ENCODE measurements at places on chromosomes 1 and 21. TPM values are rescaled to one million over a fixed set of nuclear protein-coding genes. Genes with fewer than 3 reads are reported as not detected.

- H3K36me3 ChIP-seq: no peaks in the 10 kb centered on the region
- DNase-seq: no peak
- H3K4me1 ChIP-seq: peaks cover 37% of the 10 kb centered on the region
- no peak overlapping the region for H3K4me3 ChIP-seq
Measured at GRCh38 chr1:2532485-2533160, 2.6 kb upstream of the HES5 start.

The SNX27 gene
- total RNA-seq: 48.6 TPM

DNA sequence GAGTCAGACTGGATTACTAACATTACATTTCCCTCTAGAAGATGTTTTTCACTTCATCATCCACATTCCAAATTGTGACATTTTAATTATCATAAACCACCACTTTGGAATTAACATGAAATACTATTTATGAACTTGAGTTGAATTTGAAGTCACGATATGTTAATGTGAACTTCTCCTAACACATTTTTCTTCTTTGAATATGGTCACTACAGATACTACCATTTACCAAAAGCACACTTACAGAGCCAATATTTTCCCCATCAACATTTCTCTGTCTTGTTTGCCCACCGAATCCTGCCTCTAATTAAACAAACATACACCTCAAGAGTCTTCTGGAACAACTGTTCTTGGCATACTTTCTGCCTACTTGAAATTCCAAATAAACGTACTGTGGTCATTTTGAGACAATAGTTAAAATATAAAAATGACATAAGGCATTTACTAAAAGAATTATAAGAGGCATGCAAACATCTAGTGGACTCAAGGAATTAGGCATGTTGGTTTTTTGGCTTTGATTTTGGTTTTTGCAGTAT lies 177.4 kb downstream of the AKT3 start:
- no peaks in the 10 kb centered on the region for H3K27me3 ChIP-seq
- DNase-seq: no peak
- H3K4me1 ChIP-seq: no peaks in the 10 kb centered on the region
- no peak overlapping the region for H3K4me3 ChIP-seq
- no peak overlapping the region for H3K27ac ChIP-seq
- no peaks in the 10 kb centered on the region for H3K36me3 ChIP-seq

The AKR7A3 gene
- total RNA-seq: 0.13 TPM

- no peak overlapping the region for H3K4me3 ChIP-seq
- no peaks in the 10 kb centered on the region for H3K36me3 ChIP-seq
- no peak overlapping the region for H3K27ac ChIP-seq
- no peaks in the 10 kb centered on the region for H3K27me3 ChIP-seq
- H3K4me1 ChIP-seq: peaks cover 8% of the 10 kb centered on the region
Measured at GRCh38 chr1:2335721-2336455, 55.5 kb downstream of the MORN1 start.

The TTLL10 gene
- not detected for total RNA-seq

GRCh38 chr1:185154912-185155513 lies 1.7 kb downstream of the TRMT1L start:
- DNase-seq: no peak
- no peaks in the 10 kb centered on the region for H3K27me3 ChIP-seq
- peak overlapping the region; percentile 86 for H3K4me3 ChIP-seq
- peaks cover 7% of the 10 kb centered on the region for H3K36me3 ChIP-seq
- H3K4me1 ChIP-seq: peaks cover 26% of the 10 kb centered on the region
- H3K27ac ChIP-seq: peak overlapping the region; percentile 98

DNA sequence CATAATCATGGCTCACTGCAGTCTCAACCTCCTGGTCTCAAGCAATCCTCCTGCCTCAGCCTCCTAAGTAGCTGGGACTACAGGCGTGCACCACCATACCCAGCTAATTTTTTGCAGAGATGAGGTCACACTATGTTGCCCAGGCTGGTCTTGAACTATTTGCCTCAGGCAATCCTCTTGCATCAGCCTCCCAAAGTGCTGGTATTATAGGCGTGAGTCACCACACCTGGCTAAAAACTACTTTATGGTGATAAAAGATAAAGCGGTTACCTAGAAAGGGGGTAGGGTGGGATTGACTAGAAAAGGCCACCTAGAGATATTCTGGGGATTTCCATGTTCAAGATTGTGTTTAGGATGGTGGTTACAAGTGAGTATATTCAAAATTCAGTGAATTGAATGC lies 5.0 kb downstream of the TSTD1 start:
- DNase-seq: no peak
- H3K27me3 ChIP-seq: no peaks in the 10 kb centered on the region
- no peak overlapping the region for H3K4me3 ChIP-seq

GRCh38 chr1:43796111-43796581 lies 88.8 kb downstream of the ST3GAL3 start:
- DNase-seq: no peak
- H3K27me3 ChIP-seq: no peaks in the 10 kb centered on the region
- H3K4me1 ChIP-seq: no peaks in the 10 kb centered on the region

- DNase-seq: no peak
- H3K4me1 ChIP-seq: no peaks in the 10 kb centered on the region
- H3K27ac ChIP-seq: no peak overlapping the region
- H3K27me3 ChIP-seq: no peaks in the 10 kb centered on the region
Measured at GRCh38 chr1:221759436-221759835, 17.5 kb upstream of the DUSP10 start.

The CELA2A gene
- total RNA-seq: not detected

DNA sequence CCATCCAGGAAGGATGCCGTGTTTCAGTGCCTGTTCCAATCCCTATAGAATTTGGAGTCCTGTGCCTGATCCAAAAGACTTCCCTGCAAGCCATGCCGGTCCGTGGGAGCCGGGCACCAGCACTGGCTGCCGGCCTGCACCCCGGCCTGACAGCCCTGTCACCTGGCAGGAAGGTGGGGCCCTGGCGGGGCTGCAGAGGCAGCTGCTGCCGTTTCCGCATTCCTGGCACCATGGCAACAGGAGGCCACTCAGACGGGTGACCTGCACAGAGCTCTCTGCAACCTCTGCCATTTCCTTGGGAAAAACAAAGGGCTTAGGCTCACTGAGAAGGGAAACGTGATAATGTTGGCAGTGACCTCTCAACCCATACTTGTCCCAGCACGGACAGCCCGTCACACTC lies 63.2 kb upstream of the TMEM51 start:
- H3K27ac ChIP-seq: no peak overlapping the region

- H3K4me3 ChIP-seq: no peak overlapping the region
- no peaks in the 10 kb centered on the region for H3K4me1 ChIP-seq
- peaks cover 24% of the 10 kb centered on the region for H3K27me3 ChIP-seq
- no peaks in the 10 kb centered on the region for H3K36me3 ChIP-seq
- no peak for DNase-seq
Measured at GRCh38 chr1:10918531-10918930, 93.9 kb upstream of the TARDBP start.

GRCh38 chr1:157086299-157086698 lies 13.3 kb downstream of the ETV3L start:
- H3K4me1 ChIP-seq: peaks cover 7% of the 10 kb centered on the region
- DNase-seq: no peak
- H3K36me3 ChIP-seq: no peaks in the 10 kb centered on the region
- no peaks in the 10 kb centered on the region for H3K27me3 ChIP-seq
- no peak overlapping the region for H3K4me3 ChIP-seq
- no peak overlapping the region for H3K27ac ChIP-seq

DNA sequence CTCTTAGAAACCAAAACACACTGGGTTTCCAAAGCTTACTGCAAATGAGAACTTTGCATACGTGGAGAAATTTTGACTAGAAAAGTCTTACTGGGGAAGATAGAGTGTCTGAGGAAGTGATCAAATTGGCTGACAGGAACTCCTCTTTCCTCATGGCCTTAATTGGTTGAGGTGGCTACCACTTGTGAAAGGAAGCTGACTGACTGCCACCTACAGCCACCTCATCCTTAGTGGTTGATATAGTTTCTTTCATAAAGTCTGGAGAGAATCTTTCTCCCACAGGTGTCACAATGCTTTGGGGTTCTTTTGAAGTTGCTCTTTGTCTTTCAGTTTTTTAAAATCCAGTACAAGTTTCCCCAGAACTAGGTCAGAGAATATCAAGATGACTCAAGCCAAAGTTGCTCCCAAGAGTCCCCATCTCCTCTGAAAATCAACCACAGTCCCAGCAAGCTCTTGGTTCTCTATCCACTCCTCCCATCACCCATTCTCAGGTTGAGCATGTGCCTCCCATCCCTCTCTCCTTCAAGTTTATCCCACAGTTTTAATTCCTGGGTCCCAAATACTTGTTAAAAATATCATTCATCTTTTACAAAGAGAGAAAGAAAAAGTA lies 43.3 kb downstream of the GPR88 start:
- H3K27ac ChIP-seq: no peak overlapping the region
- no peak for DNase-seq

- DNase-seq: no peak
- peaks cover 13% of the 10 kb centered on the region for H3K4me1 ChIP-seq
- H3K27ac ChIP-seq: peak overlapping the region; percentile 15
- H3K27me3 ChIP-seq: no peaks in the 10 kb centered on the region
- no peaks in the 10 kb centered on the region for H3K36me3 ChIP-seq
Measured at GRCh38 chr21:44919913-44920693, 596 bp downstream of the ITGB2 start.

- no peak for DNase-seq
- H3K4me1 ChIP-seq: no peaks in the 10 kb centered on the region
- no peaks in the 10 kb centered on the region for H3K36me3 ChIP-seq
Measured at GRCh38 chr1:170823120-170823519, 112.2 kb upstream of the MROH9 start.

- H3K4me1 ChIP-seq: no peaks in the 10 kb centered on the region
- no peak for DNase-seq
- no peak overlapping the region for H3K4me3 ChIP-seq
- H3K36me3 ChIP-seq: no peaks in the 10 kb centered on the region
- H3K27ac ChIP-seq: no peak overlapping the region
Measured at GRCh38 chr1:165288350-165289120, 68.0 kb downstream of the LMX1A start.

The MMP23B gene
- 19.5 TPM for total RNA-seq

DNA sequence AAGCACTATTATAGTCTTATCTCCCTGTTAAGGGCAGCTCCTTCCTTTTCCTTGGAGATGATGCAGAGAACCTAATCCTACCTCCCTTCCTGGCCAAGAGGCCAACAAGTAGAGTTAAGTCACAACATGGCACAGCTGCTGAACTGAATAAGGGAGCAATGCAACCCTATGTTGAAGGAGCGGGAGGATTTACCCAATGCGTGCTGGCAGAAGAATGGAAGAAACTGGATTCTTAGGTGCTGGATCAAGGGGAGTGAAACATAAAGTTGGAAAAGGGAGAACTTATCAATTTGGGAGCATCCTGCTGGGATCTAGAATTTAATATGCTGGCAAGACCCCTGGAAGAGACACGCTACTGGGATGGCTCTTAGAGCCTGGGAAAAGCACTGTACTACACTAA lies 12.0 kb upstream of the HUNK start:
- no peaks in the 10 kb centered on the region for H3K36me3 ChIP-seq
- H3K4me1 ChIP-seq: peaks cover 2% of the 10 kb centered on the region
- peak; percentile 72 for DNase-seq
- no peak overlapping the region for H3K4me3 ChIP-seq
- peaks cover 18% of the 10 kb centered on the region for H3K27me3 ChIP-seq
- H3K27ac ChIP-seq: no peak overlapping the region

The SERPINC1 gene
- total RNA-seq: not detected

The DSCAM gene
- 0.42 TPM for total RNA-seq

The PKP1 gene
- 1.8 TPM for total RNA-seq

DNA sequence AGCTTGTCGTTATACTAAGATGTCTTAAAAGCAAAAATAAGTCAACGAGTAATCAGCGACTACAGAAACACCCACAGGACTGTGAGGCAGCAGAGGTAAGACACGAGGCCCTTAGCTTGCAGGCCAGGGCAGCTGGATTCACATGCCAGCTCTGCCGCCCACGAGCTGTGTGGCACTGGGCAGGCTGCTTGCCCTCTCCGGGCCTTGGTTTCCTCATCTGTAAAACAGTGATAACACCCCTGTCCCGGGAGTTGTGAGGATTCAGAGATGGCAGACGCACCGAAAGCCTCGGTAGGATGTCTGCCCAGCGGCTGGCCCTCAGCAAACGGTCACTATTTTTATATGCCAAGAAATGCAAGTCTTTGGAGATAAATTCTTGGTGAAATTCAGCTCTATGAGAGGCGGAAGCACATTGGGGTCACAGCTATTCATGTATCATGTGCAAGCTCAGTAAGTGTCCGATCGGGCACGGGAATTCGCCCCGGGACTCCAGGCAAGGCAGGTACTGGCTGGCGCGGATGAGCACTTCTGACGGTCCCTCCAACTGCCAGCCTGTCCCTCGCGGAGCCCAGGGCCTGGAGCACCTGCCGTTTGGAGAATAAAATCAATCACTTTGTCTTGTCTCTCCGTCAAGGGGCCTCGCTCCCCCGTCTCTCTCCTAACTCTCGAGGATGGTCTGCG lies 1.1 kb downstream of the C2CD2 start:
- H3K4me1 ChIP-seq: peaks cover 51% of the 10 kb centered on the region
- no peaks in the 10 kb centered on the region for H3K36me3 ChIP-seq
- DNase-seq: no peak
- peak overlapping the region; percentile 80 for H3K27ac ChIP-seq

The PLA2G4A gene
- 3.7 TPM for total RNA-seq

- DNase-seq: no peak
- H3K27me3 ChIP-seq: peaks cover 7% of the 10 kb centered on the region
- H3K36me3 ChIP-seq: peaks cover 47% of the 10 kb centered on the region
Measured at GRCh38 chr21:44850208-44850800, 23.2 kb downstream of the PTTG1IP start.

DNA sequence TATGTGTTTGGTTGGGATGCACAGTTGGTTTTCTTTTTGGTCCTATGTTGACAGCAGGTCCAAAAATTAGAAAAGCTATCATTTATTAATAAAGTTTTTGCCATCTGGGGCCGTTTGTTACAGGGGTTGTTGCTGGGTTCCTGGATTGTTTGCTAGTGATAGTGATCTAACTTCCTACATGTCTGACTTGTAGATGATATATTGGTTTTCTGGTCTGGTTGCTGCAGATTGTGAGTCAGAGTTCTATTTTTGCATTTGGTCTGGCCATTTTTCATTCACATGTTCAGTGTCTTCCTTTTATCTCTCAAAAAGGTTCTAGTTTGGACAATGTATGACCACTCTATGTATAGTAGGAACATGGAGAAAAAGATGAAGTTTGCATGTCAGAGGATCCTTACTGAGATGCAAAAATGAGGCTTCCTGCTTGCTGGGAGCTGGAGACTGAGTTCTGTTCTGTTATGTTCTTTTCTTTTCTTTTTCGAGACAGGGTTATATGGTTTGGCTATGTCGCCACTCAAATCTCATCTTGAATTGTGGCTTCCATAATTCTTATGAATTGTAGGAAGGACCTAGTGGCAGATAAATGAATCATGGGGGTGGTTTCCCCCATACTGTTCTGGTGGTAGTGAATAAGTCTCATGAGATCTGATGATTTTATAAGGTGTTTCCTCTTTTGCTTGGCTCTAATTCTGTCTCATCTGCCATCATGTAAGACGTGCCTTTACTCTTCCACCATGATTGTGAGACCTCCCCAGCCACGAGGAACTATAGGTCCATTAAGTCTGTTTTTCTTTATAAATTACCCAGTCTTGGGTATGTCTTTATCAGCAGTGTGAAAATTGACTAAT lies 4.2 kb upstream of the NVL start:
- H3K4me1 ChIP-seq: peaks cover 20% of the 10 kb centered on the region
- no peak overlapping the region for H3K27ac ChIP-seq
- DNase-seq: no peak
- H3K4me3 ChIP-seq: no peak overlapping the region
- no peaks in the 10 kb centered on the region for H3K36me3 ChIP-seq
- peaks cover 8% of the 10 kb centered on the region for H3K27me3 ChIP-seq
